ENCODE measurements at places on chromosomes 13 and 19. TPM values are rescaled to one million over a fixed set of nuclear protein-coding genes. Genes with fewer than 3 reads are reported as not detected.

DNA sequence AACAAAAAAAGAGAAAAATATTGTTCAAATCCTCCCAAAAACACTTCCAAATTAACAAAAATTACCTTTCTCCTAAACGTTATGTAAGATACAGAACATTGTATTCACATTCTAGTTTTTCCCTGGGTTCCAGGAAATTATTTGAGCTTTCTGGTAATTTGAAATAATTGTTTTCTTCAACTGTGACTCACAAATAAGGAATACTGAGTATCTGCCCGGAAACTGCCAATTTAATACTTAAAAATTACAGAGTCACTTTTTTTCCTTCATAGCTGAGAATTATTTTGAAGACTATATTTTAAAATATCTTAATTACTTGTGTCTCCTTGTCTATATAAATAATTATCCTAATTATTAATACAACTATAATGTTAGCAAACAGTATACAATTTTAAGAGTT, 709.0 kb upstream of the ARGLU1 start:
- DNase-seq: no peak

GRCh38 chr19:17737690-17738153, 13.6 kb upstream of the FCHO1 start:
- no peak for DNase-seq

GRCh38 chr19:32872391-32872790, 2.8 kb upstream of the SLC7A9 start:
- no peak for DNase-seq

Gene UHRF1
- total RNA-seq: 34.6 TPM

Gene LINGO3
- 0.23 TPM for total RNA-seq

Data from Daoy (cell line).